ENCODE measurements at places on chromosomes 3 and 15.

DNA sequence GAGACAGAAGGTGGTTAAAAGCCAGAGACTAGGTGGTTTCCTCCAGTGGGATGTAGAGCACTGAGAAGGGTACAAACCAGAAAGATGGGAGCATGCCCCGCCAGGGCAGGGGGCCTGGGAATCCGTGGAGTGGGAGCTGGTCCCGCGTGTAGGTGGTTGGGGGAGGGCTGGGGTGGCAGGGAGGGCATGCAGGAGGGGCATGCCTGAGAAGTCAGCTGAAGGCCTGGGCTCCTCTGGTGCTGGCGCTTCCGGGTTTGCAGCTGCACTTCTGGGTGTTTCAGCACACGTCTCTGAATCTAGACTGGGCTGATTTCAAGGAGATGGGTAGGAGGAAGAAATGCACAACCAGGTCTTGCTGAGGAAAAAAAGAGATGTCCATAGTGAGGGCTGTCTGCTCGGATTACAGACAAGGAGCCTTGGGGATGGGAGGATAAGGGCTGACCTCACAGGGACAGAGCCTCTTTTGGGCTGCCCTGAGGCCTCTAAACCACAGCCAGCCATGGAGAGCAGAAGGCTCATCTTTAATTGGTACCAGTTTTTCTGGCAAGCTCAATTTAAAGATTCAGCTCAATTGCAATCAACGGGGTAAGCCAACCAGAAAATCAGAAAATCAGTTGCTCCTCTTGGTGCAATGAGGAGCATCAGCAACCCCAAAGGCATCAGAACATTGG, 151.9 kb downstream of the FAM43A start:
- ATAC-seq = no peak

- ATAC-seq = no peak
Observed at GRCh38 chr15:74458473-74458872, 2.5 kb downstream of the UBL7 start.

DNA sequence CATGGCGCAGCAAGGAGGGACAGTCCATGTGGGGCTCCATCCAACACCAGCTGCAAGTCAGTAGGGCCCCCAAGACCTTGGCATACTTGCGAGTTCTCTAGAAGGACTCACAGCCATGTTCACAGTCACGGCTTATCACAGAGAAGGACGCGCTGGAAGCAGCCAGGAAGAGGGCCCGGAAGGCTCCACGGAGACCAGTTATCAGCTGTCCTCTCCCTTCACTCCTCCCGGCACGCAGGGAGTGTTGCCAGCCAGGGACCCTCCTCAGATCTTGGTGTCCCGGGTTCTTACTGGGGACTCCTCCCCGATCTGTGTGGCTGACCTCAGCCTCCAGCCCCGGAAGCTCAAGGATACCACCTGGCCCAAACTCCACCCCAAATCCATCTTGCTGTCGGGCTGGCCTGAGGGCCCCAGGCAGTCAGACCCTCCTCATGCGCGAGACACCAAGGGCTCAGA, 68.0 kb downstream of the SLTM start:
- peak; percentile 10 for ATAC-seq

GRCh38 chr15:43871835-43872234, 45.0 kb downstream of the WDR76 start:
- ATAC-seq = no peak

- no peak for ATAC-seq
Observed at GRCh38 chr15:41561777-41562145, 2.7 kb downstream of the TYRO3 start.

- ATAC-seq = no peak
Observed at GRCh38 chr3:114092151-114093015, 35.8 kb downstream of the QTRT2 start.

DNA sequence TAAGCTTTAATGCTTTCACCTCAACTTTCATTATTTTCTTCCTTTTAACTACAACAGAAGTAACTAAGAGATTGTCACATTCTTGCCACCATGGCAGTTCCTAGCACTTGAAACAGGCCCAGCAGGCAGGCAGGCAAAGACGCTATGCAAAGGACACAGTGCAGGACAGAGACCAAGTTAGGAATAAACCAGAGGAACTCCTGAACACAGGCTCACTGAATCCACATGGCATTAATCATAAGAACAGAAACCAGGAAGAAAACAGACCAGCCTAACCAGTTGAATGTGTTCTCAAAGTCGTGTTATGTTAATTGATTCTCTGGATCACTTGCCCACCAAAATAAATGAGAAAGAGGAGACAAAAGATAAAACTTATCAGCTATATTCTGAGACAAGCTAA, 397.6 kb downstream of the TBL1XR1 start:
- ATAC-seq = no peak

DNA sequence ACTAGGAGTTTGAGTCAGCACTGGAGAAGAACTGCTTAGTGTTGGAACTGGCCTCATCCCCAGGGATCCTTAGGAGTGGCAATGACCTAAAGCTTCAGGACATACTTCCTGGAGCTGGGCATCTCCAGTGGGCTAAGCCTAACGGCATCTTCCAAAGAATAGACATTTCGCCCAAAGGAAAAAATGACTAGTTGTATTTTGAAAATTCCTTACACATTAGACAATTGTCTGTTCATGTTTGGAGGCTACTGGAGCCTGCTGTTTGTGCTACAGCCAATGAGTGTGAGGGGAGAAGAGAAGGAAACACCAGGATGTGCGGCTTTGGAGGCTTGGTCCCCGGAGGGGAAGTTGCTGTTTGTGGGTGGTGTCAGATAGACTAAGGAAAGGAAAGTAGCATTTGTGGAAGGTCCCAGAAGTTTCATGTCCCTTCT, 77.6 kb downstream of the POLR2M start:
- ATAC-seq = no peak

DNA sequence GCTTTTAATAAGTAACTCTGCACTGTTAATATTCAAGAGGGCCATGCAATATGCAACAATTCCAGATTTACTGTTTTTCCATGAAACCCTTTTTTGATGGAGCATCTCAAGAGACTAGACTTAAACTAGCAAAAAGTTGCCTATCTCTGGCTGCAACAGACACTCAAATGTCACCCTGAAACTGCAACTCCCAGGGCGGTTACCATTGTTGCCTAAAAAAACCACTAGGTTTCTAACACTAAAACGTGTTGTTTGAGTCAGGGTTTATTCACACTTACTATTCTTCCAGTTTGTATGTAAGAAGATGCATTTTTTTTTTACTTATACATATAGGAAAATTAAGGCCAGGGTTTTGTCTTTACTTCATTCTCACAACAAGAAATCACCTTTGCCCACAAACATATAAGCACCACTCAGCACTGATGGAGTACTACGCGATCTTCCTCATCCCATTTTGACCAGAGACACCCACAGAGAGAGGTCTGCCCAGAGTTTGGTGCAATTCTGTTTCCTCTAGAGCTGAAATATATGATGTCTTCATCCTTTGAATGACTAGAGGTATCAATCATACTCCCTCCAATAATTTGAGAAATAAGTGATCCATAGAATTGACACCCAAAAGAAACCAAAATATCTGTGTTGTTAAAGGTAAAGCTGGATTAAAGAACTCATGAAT, 124.0 kb upstream of the SNTN start:
- no peak for ATAC-seq

GRCh38 chr3:124429129-124429815, 301.0 kb upstream of the UMPS start:
- ATAC-seq = peak; percentile 21

DNA sequence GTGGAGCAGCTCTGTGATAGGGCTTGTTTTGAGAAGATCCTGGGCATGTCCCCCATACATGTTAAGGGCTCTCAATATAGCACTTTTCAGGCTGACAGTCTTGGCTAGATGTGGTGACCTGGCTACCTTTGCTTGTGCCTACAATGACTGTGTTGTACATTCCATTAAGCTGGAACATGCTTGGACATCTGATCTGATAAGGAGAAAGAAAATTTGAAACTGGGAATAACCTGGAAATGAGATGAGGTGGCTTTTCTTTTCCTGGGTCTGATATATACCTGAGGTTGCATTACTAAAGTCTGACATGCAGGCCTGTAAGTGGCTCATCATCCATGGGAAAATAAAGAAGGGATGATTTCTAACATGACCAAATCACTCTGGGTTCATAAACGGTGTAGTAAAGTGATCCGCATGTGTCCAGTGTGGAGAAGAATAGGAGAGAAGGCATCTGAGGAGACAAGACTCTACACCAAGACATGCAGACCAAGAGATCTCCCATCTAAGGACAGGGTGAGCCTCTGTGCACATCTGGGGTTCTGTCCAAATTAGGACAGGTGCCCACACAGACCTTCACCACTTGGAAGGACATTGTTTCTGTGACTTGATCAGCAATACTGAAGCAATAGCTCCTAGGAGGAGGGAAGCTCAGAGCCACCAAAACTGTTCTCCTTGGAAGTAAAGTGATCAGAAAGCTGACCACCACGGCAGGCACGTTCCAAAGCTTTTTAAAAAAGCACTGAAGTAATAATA, 62.0 kb downstream of the KLHL6 start:
- no peak for ATAC-seq

- ATAC-seq = no peak
Observed at GRCh38 chr15:60371175-60372051, 26.4 kb downstream of the ANXA2 start.

DNA sequence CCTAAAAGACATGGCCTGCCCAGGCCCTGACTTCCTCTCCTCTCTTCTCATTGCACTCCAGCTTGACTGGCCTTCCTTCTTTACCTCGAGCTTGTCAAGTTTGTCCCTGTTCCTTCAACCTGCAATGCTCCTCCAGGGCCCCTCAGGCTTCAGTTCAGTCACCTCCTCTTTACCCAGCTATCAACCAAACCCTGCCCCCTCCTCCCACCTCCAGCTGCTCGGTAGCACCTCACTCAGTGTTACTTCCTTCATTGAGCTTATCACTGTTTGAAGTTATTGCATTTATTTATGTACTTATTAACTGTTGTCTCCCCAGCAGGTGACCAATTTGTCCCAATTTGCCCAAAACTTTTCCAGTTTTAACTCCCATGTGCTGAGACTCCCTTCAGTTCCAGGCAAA, 95.8 kb upstream of the UBE2E1 start:
- no peak for ATAC-seq

GRCh38 chr3:47244531-47245100, 38.0 kb downstream of the KIF9 start:
- ATAC-seq = no peak

- no peak for ATAC-seq
Observed at GRCh38 chr3:139308560-139308959, 35.3 kb upstream of the MRPS22 start.

DNA sequence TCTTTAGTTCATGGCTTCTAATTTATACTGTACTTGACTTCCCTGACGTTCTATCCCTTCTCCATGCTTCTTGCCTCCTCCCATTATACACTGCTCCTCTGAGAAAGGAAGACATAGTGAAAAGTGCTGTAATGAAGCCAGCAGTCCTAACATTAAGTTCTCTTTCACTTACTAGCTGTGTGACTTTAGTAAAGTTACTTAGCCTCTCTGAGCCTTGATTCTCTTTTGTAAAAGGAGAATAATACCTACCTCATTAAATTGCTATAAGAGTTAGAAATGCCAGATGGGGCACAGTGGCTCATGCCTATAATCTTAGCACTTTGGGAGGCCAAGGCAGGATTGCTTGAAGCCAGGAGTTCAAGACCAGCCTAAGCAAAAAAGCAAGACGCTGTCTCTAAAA, 18.8 kb upstream of the IGF2BP2 start:
- no peak for ATAC-seq

- ATAC-seq = no peak
Observed at GRCh38 chr3:83890039-83890762, 1068.6 kb upstream of the CADM2 start.

DNA sequence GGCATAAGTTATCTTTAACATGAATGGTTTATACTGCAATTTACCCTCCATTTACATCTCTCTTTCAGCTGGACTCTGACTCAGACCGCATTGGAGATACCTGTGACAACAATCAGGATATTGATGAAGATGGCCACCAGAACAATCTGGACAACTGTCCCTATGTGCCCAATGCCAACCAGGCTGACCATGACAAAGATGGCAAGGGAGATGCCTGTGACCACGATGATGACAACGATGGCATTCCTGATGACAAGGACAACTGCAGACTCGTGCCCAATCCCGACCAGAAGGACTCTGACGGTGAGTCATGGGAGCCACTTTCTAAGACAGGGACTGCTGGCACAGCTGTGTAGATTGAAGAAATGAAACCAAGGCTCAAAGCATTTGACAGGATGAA, 11.6 kb downstream of the THBS1 start:
- no peak for ATAC-seq

GRCh38 chr3:164094546-164094945, 983.8 kb downstream of the SI start:
- no peak for ATAC-seq

- peak; percentile 72 for ATAC-seq
Observed at GRCh38 chr15:61528581-61528910, 299.4 kb upstream of the RORA start.

DNA sequence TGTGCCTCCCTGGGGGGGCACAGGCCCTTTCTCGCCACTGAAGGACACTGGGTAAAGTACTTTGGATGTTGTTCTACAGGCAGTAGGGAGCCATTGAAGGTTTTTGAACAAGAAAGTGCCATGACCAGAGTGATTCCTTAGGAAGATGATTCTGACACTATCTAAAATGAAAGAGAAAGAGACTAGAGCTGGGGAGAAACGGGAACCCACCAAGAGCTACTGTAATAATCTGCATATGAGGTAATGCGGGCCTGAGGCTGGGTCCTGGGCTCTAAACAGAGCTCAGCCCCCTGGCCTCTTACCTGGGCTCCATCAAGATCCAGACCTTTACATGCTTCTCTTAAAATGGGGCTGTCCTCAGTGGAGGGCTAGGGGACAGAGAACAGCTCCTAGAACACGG, 24.9 kb downstream of the GRK7 start:
- ATAC-seq = no peak

GRCh38 chr3:57889807-57890206, 118.4 kb upstream of the FLNB start:
- ATAC-seq = no peak

DNA sequence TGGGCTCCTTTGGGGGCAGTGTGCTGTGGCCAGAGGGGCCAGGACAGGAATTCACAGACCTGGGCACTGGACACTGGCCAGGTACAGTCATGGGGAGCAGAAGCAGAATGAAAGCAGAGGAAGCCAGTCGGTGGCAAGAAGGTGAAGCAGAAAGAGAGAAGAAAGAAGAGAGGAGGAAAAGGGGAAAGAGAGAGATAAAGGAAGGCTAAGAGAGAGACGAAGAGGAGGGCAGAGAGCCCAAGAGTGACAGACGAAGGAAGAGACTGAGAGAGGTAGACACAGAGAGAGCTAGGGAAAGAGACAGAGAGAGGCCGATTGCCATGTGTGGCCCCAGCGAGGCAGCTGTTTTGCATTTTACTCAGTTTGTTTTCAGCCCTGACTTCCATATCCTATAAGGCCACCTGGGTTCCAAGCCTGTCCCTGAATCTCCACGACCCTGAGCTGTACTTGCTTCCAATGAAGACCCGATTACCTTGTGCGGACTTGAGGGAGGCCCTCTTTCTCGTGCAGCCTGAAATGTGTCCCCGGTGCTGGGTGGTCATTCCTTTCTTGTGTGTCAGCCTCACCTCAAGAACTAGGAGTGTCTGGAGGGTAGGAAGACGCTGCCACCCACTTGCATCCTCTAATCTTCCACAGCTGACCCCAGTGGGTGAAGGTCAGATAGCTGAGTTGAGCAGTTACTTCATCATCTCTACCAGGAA, 73.9 kb downstream of the LSM3 start:
- no peak for ATAC-seq
